ELR (cell line): ENCODE measurements at places on chromosomes 1 and 21.

- DNase-seq = no peak
Observed at GRCh38 chr1:198676253-198676652, 37.4 kb downstream of the PTPRC start.

DNA sequence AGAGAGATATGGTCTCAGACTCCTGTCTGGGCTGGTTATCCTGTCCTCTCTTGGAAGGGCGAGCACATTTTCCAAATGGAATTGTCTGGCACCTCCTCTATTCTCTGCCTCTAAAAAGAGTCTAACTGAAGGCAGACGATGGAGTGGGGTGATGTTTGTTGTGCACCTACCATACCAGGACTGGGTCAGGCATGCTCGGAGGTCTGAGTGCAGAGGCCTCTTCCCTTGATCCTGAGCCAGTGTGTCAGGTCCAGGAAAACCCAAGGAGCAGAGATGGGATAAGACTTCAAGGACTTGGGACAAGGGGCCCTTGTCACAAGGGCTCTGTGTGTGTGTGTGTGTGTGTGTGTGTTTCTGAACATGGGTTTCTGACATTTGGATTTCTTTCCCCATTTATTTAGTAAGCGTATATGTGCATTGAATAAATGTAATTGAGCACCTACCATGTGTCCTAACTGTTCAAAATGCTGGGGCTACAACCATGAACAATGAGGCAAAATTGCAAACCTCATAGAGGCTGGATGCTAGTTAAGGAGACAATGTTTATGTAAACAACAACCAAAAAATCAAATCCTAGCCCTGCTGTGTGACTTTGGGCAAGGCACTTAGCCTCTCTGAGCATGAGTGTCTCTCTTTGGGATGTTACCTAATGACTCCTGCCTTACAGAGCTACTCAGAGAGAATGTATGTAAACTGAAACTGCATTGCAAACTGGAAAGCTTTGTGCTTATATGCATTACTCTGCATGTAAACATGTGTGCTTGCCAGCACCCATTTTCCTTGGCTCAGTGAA is 276.3 kb downstream of the FOXD2 start:
- no peak for DNase-seq

- DNase-seq = no peak
Observed at GRCh38 chr1:221175249-221175648, 296.0 kb downstream of the HLX start.

GRCh38 chr1:21853131-21853427 is 41.0 kb downstream of the LDLRAD2 start:
- no peak for DNase-seq

DNA sequence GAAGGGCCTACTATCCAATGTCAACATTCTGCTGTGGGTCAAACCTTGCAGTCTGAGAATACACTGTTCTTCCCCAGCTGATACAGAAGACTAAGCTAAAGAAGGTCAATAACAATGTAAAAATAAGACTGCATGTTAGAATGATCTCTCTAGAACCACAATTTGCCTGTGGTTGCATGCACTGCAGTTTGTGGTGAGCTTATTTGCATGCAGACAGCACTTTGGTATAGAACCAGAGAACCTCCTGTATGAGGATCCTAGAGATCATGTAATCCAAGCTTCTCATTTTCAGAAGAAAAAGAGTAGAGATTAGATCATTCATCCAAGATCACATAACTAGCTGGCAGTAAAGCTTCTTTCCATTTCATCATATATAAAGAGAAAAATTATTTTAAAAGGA is 15.8 kb downstream of the SYNJ1 start:
- no peak for DNase-seq

- DNase-seq = peak; percentile 76
Observed at GRCh38 chr1:204258213-204259115, 44.7 kb upstream of the GOLT1A start.

DNA sequence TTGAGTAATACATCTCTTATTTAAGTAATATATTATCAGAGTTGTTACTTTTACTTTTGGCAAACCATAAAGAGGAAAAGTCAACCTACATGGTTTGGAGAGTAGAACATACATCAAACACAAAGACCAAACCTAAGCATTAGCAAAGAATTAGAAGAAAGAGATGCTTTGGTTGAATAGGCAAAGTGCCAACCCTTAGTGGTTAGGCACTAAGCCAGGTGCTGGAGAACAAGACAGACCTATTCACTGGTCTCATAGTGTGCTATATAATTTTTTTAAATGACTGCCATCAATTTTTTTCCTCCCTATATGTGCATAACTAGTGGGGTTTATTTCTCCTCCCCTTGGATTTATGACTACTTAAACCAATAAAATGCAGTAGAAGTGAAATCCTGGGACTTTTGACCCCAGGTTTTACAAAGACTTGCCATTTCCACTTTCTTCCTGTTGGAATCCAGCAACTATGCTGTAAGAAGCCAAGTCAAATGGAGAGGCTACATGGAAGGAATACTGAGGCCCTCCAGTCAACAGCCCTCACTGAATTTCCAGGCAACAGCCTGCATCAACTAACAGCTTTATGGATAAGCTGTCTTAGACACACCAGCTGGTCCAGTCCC is 69.8 kb upstream of the HAO2 start:
- DNase-seq = no peak
